ENCODE measurements at places on chromosomes 6 and 20.

DNA sequence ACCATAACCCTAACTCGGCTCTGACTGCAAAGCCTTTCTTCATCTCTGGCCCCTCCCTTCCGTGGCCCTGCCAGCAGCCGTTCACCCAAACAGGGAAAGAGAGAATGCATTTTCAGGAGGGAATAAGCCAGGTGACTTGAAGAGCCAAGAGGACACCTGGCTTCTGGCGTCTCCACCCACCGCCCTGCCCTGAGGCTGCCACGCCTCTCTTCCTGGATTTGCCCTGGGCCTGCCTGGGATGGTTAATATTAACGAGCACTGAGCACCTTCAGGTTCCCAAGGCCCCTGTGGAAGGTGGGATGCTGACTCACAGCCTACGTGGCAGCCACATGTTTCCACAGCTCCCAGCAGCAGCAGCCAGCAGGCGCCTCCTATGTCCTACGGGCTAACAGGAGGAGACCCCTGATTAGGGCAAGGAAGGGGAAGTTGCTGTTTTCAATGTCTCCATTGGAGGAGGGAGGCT lies 138.0 kb upstream of the RREB1 start:
- DNase-seq = no peak

DNA sequence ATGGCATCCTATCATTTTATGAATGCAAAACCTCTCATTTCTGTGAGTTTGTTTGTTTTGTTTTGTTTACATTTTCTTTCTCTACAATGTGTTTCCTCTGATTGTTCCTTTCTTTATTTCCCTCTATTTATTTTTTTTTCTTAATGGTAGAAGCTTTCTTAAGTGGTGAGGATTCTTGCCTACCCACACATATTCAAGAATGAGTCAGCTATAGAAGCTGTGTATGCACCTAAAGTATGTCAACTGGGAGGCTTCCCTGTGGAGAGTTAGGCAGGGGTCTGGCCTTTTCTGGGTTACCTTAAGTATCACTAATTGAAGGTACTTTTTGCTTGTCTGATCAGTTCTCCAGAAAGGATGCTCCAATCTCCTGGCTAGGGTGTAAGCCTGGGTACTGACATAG lies 354.0 kb downstream of the ESR1 start:
- DNase-seq = no peak

DNA sequence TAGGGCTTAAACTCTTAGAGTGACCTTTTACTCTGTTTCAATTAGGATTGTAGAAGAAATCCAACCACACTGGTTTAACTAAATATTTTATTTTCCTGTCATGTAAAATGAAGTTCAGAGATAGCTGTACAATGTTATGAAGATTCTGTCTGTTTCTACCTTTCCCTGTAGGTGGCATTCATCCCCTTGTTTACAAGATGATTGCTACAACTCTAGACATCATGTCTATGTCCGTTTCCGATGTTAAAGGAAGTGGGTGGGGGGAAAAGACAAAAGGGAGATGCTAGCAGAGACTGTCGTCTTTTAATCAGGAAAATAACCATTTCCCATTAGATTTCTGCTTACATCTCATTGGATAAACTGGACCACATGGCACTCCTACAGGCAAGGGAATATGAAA lies 30.9 kb upstream of the RIMS1 start:
- no peak for DNase-seq

DNA sequence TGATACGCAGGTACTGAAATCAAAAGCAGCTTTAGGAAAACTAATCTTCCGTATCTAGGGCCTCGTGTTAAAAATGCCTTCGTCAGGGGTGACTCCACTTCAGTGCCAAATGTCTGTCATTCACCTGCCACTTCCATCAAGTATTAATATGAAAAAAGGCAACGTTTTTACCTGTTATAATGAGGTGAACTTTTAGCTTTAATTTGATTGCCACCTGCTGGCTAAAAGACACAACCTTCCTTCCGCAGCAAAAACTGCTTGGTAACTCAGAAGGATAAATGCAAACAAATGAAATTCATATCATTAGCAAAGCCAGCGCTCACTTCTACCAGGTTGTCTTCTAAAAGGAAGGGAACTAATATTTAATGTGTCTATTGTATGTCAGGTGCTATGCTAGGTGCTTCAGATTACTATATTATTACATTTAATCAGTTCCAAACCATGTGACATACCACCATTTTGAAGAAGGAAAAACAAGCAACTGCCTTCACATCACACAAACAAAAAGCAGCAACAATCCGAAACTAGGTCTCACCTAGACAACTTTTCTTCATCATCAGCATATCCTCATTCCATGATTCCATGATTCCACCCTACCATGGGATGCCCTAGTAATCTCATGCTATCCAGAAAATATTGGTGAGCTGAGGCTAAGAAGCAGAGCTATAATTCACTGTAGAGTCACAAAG lies 20.6 kb upstream of the ARHGAP18 start:
- DNase-seq = no peak

DNA sequence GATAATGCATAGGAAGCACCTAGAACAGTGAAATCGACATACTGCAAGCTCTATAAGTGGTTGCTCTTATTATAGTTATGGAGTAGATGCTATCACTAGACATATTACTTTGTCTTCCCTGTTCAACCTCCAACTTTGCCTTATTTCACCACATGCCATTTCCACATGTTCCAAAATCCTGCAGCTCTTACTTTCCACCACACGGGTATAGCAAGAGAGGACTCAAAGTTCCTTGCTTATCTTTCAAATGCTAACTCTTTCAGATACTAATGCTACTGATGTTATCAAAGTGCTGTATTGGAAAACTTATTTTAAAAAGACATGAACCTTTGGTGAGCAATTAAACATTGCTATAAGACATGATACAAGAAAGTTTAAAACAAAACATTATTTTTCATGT lies 1130.1 kb downstream of the HACE1 start:
- DNase-seq = no peak

- no peak for DNase-seq
Observed at GRCh38 chr6:7725412-7725811, 487 bp upstream of the BMP6 start.

DNA sequence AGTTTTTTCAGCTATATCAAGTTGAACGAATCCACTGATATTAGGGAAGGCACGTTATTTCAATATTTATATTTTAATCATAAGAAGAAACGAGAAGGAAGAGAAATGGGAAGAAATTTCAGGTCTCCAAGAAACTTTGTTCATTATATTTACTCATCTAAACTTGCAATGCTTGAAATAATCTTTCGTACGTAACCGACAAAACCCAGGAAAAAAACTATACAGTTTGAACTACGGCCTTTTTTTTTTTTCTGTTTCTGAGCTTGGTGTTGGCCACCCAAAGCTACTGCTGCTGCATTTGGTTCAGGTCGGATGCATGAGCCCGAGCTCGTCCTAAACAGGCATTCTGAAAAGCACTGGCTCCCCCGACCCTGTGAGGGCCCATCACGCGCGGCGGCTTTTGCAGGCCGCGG lies 548 bp downstream of the PERP start:
- peak; percentile 11 for DNase-seq

DNA sequence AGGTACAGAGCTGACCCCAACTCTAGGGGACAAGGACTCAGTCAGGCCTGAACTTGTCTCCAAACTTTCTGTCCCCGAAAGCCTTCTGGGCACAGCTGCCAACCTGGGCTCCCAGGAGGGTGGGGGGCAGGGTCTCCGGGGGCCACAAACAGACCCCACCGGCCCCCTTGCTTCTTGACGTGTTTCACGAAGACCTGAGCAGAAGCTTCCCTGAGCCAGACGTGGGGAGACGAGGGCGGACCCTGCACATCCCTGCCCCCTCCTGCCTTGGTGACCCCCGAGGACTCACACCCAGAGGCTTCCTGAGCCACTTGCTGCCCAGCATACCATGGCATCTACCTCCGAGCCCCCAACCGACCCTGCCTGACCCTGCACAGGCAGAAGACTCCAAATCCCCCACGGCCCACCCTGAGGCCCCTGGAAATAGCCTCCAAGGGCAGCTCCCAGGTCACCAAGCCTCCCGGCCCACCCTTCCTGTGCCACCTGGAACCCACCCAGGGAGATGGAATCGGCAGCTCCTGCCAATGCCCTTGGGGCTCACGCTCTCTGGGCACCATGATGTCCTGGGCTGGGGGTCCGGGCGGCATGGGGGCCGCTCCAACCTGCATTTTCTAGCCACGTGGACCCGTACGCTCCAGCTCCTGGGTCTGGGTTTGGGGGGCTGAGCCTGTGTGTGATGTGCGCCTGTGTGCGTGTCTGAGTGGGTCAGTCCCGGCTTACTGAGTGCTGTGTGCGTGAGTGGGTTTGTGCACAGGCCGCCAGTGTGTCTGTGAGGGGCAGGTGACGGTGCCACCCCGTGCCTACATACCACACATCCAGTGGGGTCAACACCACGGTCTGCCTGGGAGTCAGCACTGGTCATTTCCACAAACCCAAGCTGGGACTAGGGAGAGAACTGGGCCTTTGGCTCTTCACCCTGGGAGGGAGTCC lies 2.5 kb upstream of the PTK6 start:
- DNase-seq = no peak

DNA sequence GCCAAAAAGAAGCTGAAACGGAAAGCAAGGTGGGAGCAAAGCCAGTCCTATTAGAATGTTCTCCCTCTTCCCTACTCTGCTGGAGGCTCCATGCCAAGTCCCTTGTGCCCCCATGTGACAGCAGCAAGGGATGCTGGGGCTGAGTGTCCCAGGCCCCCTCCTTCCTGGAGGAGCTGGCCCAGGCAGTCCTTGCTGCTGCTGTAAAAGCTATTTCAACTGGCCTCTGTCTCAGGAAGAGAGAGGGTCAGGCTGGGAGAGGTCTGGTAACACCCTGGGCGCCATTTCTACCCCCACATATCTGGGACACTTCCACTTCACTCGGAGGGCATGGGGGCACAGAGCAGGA lies 25.0 kb downstream of the TTBK1 start:
- no peak for DNase-seq

DNA sequence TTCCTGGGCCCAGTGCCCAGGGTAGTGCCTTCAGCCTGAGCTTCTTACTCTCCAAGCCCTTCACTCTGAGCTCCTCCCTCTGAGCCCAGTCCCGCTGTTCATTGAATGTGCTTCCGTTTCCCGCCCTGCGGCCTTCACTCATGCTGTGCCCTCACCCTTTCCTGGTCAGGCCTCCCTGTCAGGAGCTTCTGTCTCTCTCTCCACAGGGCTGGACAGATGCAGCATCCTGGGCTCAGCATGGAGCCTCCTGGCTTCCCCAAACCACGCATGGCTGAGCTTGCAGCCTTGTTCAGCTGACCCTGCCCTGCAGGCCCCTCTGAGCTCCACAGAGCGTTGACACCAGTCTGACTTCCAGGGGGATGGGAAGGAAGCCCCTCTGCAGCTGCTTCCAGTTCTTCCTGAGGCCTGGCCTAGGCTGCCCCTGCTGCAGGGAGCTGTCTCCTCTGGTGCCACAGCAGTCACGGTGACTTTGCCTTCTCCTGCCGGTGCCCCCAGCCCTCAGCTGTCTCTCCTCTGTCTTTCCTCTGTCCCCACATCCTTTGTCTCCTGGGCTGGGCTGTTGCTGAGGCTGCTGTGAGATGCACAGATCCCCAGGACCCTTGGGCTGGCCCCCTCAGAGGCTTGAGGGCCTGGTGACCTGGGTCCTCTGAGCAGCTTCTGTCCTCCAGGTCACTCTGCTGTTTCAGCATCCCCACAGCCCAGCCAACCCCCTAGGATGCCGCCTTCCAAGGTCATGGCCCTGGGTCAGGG lies 7.9 kb upstream of the MYT1 start:
- DNase-seq = no peak

DNA sequence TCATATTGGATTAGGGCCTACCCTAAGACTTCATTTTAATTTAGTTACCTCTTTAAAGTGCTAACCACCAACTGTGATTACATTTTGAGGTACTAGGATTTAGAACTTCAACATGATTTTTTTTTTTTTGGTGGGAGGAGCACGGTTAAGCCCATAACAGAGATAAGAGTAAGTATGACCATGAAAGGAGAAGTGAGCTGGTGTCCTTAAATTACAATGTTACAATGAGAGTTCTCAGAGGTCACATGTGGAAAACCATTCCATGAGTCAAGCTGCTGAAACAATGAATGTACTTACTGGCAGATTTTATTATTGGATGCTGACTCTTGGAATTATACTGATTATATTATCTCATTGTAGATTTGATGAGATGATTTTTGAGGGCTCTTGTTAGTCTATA lies 779.3 kb upstream of the CITED2 start:
- DNase-seq = no peak

GRCh38 chr20:63148696-63149095 lies 67.2 kb downstream of the YTHDF1 start:
- DNase-seq = no peak

DNA sequence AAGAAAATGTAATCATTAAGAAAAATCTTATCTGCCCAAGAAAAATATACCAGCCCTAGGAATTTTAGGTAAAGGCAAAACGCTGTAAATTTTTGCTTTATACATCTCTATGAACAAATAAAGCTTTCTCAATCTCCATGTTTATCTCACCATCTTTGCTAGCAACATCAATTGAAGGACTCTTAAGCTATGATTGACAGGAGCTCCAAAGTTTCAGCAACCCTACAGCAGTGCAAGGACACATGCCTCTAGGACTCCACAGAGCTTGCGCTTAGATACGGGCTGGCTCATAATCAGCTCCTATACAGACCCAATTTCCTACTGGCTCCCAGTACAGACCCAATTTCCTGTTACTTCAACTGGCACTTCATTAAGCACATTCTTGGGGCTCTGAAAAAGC lies 4.3 kb downstream of the NANP start:
- DNase-seq = no peak
